ENCODE measurements at places on chromosomes 7 and 10.

DNA sequence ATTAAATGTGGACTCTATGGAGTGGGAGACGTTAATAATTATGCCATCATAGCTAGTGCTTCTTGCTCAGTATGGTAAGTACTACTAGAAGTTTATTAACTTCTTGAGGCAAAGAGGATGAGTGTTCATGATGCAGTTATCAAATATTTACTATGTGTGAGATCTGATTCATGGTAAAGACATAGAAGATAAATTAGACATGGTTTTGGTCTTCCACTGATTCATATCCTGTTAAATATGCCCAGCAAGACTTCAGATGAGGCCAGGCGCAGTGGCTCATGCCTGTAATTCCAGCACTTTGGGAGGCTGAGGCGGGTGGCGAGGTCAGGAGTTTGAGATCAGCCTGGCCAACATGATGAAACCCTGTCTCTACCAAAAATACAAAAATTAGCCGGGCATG is 547.1 kb upstream of the ANKRD30A start:
- peak; percentile 75 for DNase-seq

- DNase-seq: no peak
Measured at GRCh38 chr7:105985672-105986215, 22.7 kb downstream of the CDHR3 start.

GRCh38 chr10:30747633-30748032 is 118.1 kb upstream of the LYZL2 start:
- DNase-seq: peak; percentile 57

DNA sequence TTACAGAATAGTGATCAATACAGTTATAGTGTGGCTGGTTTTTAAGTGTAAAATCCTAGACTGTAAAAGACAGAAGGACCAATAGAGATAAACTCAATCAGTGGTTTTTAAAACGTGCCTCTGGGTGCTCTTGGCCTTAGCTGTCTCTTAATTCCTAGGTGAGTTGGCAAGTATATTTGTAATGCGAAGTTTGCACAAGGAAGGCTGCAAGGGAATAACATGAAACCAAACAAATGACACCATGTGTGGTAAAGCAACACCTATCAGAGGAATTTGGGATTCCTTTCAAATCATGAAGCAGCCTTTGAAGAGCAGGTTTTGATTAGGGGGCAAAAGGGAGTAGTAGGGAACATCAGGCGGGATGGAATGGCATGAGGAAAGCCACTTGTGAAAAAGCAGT is 284.6 kb downstream of the INHBA start:
- DNase-seq: no peak
